ENCODE measurements at places on chromosomes 2 and 18. TPM values are rescaled to one million over a fixed set of nuclear protein-coding genes. Genes with fewer than 3 reads are reported as not detected.

TEKT4 gene
- not detected for total RNA-seq

ITPRIPL1 gene
- total RNA-seq: 1.9 TPM

ZNF804A gene
- total RNA-seq: not detected

NEDD4L gene
- 85.4 TPM for total RNA-seq

IL1B gene
- total RNA-seq: not detected

LONRF2 gene
- total RNA-seq: not detected

ARHGAP25 gene
- 0.48 TPM for total RNA-seq

Measured in Caco-2 (cell line).